ENCODE measurements at places on chromosomes 1 and 21.

DNA sequence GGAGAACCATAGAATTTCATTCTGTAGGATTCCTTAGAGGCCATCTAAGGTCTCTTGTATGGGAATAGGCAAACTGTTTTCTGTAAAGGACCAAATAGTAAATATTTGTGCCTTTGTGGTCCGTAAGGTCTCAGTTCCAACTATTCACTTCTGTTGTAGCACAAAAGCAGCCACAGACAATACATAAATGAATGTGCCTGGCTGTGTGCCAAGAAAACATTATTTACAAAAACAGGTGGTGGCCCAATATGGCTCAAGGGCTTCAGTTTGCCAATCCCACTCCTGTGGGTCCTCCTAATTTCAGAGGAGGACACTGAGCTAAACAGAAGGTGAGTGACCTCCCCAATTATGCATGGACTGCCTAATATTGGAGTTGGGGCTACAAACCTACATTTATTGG lies 67.6 kb upstream of the EDEM3 start:
- DNase-seq: no peak

- DNase-seq: no peak
Measured at GRCh38 chr1:93172778-93173177, 7.4 kb downstream of the TMED5 start.

GRCh38 chr1:188991221-188991930 lies 1486.3 kb downstream of the BRINP3 start:
- no peak for DNase-seq

GRCh38 chr21:45383111-45383614 lies 21.8 kb upstream of the COL18A1 start:
- no peak for DNase-seq

GRCh38 chr1:181620183-181620582 lies 136.9 kb downstream of the CACNA1E start:
- no peak for DNase-seq

DNA sequence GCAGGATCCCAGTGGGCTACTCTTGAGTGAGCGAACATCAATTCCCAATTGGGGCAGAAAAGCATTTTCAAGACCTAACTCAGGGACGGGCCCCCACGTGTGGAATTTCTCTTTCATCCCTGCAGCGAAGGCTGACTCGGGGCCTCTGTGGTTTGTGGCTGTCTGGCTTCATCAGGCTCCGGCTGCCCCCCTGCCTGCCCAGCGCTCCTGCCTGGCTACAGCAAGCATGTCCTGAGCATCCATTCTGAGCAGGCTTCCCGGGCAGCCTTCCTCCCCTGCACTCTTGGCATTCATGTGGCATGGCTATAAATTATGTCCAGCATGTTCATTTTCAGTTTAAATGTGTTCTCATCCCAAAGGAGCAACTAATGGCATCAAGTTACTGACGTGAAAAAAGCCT lies 588.1 kb downstream of the KIF26B start:
- no peak for DNase-seq

- DNase-seq: no peak
Measured at GRCh38 chr1:67680486-67680885, 4.5 kb upstream of the GADD45A start.

DNA sequence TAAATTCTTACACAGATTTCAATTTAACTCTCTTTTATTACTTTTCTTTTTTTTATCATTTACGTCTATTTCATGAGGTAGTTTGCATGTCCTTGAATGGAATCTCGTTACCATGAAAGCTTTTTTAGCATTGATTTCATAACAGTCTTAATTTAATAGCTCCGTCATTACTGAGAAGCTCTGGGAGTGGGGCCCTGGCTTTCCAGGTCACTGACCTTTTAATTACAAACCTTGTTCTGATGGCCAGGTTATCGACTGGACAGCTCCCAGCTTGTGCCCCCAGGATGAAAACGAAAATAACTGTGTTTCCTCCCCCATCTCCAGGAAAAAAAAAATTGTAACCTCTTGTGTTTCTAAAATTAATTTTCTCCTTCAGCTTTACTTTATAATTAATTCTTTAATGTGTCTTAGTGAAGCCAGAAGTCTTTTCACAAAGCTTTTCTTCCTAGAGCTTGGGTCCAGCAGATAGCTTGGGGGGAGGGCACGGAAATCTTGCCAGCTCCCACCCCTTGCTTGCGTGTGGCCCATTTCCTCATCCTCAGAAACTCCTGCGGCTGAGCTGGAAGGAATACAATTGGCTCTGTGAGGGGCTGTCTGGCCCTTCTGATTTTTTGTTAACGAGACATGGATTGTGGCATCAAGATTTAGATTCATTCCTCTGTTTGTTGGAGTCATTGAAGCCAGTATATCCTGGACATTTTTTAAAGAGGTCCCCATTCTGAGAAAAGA lies 65.7 kb downstream of the PEX14 start:
- no peak for DNase-seq

DNA sequence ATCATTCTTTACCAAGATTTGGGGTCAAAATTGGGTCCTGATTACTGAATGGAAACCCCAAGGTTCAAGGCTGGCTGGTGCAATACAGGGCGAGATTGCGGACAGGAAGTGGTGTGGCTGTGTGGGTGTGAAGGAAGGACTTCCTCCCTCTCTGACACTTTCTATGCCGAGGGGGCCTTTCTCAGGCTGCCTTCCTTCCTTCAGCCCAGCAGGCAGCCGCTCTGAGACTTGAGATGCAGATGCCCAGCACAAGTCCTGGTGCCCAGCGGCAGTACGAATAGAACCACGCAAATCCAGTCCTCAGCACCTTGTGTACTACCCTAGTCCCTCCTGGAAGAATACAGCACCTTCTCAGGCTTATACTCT lies 16.3 kb downstream of the BATF3 start:
- DNase-seq: no peak

- DNase-seq: no peak
Measured at GRCh38 chr21:15362458-15362857, 297.7 kb upstream of the NRIP1 start.

- no peak for DNase-seq
Measured at GRCh38 chr1:201357636-201358348, 19.7 kb downstream of the TNNT2 start.

DNA sequence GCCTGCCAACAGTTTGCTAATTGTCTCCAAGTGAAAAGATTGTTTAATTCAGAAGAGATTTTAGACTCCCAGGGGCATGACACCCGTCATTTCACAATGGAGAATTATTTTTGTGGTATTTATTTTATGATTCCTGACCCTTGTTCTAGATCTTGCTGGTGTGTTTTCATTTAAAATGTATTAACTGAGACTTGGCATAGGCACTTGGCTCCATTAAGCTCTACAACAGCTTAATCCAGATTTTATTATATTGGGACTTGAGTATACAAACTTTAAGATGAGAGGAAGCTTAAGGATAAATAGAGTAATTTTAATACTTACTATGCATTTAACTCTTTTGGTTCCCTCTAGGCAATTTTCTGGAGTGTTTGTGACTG lies 101.3 kb upstream of the KCNE2 start:
- DNase-seq: no peak

DNA sequence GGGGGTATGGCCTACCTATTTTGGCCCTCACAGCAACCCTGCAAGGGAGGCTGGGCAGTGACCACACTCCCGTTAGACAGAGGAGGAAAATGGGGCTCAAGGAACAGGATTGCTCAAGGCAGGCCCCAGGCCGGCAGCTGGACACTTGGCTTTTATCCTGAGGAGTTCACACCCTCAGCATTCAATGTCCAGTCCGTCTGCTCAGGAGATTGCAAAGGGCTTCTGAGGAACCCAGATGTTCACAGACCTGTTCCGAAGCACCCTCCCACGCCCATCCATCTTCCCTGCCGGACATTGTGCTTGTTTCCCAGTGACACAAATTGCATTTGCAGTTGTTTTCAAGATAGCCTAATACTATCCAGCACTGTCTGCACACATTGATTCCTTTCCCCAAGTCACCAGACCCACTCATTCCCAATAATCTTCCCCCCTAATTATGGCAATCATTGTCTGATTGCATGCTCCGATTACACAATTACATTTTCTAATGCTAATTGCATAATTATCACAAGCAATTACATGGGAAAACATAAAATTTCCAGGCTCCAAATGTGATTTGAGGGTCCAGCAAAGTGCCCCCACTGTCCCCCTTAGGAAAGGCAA lies 4.3 kb upstream of the UBL4B start:
- no peak for DNase-seq
